Esophagus squamous epithelium (tissue), 5 donors: ENCODE measurements at places on chromosomes 12 and 14.

DNA sequence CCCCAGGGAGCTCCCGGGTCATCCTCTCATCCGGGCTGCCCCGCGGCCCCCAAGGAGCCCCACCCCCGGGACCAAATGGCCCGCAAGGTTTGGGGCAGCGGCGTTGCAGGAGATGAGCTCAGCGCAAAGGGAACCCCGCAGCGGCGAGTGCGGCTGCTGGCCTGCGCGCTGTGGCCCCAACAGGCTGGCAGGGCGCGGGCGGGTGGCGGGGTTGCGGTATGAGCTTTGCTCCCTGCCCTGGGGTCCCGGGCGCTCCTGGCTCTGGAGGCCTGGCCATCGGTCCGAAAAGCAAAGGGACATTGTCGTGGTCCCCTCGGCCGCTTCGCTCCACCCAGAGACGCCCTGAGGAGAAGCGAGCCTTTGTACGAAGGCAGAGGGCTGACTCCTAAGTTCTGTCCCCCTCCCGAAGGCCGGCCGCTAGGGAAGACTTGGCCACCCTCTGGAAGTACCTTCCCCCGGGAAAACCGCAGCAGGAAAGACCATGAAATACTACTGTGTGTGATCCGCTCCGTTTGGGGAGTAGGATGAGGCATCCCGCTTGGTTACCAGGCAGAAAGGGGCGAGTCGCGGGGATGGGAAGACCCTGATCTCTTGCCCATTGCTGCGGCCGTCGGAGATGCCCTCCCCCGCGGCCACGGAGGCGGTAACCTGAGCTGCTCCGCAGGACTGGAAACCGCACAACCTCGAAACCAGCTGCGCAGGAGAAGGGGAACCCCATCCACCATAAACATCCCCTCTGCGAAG lies 620 bp upstream of the NID2 start:
- DNase-seq: no peak

DNA sequence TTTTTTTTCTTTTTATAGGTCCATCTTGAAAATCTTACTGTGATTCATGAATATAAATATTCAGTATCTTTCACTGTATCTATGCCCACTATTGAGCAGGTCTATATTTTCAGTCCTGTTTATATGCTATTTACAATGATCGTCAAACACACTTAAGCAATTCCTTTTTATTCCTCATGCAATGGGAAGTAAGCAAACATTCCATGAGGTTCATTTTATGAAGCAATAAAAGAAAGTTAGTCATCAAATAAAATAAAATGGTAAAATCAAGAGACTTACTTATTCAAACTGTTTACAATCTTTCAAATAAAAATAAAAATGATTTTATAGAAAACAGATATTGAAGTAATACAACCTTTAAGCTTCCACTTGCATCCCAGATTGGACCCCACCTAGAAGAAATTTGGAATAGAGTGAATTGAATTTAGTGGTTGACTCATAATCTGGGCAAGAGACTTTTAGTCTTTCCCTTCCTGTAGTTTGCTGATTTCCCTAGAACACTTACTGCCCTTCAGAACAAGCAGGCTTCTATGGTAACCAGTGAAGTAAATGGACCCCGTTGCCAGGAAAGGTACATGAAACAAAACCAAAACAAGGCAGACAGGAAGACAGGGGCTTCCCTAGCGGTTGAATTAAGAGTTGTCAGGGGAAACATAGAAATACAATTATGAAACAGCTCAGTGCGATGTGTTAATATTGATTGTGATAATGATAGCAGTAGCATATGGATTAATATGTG lies 241.0 kb upstream of the ATP2B1 start:
- DNase-seq: no peak

GRCh38 chr12:75641031-75641780 lies 129.8 kb upstream of the KRR1 start:
- no peak for DNase-seq

DNA sequence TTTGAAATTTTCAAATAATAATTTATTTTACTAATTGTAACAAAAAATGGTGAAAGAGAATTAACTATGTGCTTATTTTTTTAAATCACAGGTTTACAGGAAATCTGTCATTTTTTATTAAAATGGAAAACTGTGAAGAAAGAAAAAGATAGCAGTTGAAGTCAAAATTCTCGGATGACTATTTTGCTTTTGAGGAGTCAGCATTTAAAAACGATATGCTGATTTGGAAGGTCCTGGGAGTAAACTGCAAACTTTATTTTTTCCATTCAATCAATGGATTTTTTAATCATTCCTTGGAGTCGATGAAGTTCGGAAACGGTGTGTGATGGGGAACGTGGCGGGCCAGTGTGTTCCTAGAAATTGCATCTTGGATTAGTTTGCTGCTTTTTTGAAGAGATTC lies 258.9 kb upstream of the NAV3 start:
- DNase-seq: no peak

DNA sequence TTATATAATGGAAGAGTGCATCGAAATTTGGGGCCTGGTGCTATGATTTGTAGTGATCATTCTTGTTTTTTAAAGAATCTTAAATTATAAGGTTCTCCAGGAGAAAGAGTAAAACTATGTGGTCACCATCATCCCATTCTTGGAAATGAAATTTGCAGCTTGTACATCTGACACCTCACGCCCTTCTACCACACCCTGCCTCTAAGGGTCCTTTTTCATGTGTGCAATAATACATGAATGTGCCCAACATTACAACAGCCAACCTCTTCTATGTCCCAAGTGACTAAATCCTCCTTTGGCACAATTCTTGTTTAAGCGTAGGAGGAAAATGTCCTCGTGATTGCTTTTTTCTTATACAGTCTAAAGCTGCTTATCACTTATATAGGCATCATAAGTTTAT lies 636.5 kb upstream of the NOVA1 start:
- no peak for DNase-seq

GRCh38 chr12:6936636-6937480 lies 6.8 kb upstream of the RNU7-1 start:
- no peak for DNase-seq

- DNase-seq: no peak
These were observed 138.7 kb downstream of the BRMS1L start for GRCh38 chr14:35964697-35965286.

DNA sequence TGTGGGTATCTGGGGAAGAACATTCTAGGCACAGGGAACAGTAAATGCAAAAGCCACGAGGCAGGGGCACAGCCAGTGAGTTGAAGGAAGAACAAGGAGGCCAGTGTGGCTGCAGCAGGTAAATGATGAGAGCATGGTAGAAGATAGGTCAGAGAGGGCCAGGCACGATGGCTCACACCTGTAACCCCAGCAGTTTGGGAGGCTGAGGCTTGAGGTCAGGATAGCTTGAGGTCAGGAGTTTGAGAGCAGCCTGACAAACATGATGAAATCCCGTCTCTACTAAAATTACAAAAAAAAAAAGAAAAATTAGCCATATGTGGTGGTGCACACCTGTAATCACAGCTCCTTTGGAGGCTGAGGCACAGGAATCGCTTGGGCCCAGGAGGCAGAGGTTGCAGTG lies 86.7 kb upstream of the ESRRB start:
- DNase-seq: no peak

DNA sequence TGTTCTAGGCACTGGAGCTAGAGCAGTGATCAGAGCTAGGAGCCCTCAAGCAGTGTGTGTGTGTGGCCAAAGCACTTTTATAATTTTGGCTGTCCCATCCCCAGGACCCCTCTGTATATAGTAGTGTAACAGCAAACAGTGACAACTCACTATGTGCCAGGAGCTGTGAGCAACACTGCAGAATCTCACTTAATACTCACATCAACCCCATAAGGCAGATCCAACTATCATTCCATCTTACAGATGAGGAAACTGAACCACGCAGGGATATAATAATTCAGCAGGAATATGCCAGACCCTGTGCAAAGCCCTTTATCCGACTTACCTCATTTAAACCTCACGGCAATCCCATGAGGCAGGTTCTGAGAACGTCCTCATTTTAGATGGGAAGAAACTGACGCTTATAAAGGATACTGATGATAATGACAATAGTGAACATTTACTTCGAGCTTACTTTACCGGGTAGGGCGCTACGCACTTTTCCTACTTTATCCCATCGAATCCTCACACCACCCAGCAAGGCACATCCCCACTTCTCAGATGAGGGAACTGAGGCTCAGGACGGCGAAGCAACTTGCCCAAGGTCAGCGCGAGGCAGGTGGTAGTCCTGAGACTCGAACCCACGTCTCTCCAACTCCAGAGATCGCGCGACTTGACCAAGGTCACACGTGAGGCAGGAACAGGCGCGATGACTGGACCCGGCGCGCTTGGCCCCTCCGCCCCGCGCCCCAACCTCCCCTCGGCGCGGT lies 687 bp downstream of the RAB35 start:
- DNase-seq: no peak

- no peak for DNase-seq
These were observed 724 bp downstream of the LTB4R start for GRCh38 chr14:24311837-24312615.

DNA sequence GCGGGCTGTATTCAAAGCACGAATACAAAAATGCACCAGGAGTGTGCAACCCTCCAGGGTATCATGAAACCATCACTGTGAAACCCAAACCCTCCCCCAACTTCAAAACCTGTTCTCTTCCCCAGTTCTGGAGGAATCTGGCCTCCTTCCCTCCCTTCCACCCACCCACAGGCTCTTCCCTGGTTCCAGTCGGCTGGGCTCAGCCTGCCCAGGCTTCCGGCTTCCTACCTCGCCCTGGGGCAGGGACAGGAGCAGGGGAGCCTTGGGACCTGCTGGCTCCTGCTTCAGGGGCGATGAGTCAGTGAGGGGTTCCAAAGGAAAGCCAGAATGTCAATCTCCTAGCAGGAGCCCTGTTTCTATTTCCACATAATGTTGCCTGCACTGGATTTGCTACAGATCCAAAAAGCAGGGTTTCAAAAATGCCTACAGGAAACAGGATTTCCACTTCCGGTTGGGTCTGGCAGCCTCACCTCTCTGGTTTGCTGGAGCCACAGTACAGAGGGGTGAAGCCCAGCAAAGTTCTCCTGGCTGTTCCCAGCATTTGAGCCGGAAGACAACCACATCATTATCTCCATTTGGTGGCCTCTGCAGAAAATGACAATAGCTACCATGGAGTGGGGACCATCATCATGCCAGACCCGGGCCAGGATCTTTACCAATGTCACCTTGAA lies 278.3 kb downstream of the DPF3 start:
- no peak for DNase-seq

- no peak for DNase-seq
These were observed 56.5 kb downstream of the SUSD6 start for GRCh38 chr14:69667938-69668335.

DNA sequence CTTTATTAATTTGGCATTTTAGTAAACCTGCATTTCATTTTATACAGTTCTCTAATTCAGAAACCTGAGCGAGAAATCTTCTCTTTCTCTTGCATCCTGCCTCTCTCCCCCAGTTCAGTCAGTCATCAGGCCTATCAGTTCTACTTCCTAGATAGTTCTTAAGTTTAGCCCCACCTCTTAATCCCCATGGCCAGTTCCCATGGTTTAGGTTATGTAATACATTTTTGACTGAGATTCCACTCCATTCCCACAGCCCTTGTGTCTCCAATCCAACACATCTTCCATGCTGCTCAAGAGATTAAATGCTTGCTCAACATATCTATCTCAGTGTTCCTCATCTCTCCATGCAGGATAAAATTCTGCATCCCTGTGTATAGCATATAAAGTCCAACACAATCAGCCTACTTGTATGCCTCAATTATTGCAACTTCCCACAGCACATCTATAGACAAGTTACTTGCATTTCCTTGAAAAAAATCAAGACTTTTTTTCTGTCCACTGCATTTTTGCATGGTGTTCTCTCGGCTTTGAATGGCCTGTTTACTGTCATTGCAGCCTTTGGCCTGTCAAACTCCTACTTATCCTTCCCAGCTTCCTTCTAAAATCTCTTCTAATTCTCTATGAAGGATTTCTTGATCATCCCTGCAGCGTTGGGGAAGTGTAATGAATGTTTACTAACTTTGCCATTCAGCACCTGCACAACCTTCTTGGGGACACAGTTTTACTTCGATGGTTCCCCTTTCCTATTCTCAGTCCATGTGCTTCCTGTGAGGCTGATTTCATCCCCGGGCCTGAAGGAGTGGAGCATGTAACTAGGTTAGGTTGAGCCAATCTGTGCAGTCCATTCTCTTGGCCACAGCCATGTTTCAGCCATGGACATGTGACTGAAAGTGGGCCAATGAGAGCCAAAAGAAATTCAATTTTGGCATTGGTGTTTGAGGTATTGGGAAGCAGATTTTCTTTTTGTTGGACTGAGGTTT lies 80.8 kb downstream of the DACT1 start:
- DNase-seq: no peak

DNA sequence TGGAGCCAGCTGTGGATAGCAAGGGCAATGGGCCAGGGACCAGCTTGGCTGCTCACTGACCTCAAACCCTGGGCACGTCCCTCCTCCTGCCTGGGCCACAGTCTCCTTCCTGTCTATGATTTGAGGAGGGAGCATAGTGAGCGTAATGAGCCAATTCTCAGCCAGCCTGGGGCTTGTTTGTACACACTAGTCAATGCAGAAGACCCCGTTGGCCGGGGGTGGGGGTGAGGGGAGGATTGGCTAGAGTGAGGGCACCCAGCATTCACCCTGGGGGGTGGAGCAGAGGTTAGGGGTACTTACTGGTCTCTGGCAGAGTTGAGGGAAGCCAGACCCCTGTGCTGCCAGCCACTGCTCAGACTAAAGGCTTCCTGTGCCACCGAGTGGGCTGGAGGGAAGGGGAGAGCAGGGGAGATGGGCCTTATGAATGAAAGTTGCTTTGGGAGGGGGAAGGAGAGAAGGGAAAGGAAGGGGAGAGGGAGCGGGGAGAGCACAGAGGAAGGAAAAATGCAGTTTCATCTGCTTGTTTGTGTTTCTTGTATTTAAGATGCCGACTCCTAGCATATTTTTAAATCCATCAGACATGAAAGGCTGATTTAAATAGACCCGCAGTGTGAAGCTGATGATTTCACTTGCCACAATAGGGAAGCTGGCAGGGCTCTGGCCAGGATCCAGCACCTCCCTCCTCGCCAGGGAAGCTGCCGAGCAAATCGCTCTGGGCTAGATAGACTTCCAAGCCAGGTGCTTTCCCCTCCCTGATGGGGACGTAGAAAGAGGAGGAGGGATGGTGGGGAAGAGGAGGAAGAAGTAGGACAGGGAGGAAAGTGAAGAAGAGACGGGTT lies 114.0 kb downstream of the PRMT8 start:
- DNase-seq: no peak

DNA sequence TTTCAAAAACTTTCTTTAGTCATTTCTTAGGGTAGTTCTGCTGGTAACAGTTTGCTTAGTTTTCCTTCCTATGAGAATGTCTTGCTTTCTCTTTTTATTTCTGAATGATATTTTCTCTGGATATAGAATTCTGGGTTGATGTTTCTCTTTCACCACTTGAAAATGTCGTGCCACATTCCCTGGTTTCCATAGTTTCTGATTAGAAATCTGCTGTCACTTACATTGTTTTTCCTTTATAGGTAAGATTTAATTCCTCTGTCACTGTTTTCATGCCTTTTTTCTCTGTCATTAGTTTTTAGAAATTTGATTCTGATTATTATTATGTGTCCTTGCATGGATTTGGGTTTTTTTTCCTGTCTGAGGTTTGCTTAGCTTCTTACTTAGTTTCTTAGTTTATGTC lies 77.3 kb upstream of the PCNX4 start:
- DNase-seq: no peak
